ENCODE measurements at places on chromosomes 13 and 19.
A peak's percentile ranks its signal among the peaks of the same experiment; 100 is the strongest.

DNA sequence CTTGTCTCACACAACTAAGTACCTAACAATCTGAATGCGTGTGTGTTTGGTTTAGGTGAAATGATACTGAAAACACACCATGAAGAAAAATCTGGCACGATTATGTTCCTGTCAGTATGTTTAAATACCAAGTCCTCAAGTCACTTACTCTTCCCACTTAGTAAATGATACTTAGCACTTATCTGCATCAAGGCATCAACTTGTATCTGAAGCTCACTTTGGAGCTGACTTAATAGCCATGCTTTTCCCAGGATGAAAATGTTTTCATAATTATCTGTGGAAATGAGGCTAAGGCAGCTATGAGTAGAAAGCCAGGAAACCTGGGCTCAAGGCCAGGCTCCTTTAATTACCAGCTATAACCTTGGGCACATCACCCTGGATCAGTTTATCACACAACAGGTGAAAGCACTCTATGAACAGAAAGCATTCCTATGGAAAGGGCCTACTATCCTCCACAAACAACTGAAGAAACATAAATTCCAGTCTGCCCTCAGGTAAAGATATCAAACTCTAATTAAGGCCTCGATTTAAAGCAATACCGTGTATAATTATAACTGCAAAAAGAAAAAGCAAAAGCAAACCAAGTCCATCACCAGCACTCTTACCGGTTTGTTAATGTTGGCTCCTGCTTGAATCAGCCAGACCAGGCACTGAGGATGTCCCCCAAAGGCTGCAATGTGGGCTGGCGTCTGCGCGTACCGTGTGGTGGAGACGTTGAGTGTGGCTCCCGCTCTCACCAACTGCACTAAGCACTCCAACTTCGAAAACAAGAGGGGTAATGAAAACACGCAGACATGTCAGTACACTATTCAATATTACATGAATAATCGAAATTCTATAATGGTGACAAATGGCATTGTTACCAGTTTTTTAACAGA lies 4.6 kb downstream of the ANKRD10 start:
- no peak for DNase-seq

DNA sequence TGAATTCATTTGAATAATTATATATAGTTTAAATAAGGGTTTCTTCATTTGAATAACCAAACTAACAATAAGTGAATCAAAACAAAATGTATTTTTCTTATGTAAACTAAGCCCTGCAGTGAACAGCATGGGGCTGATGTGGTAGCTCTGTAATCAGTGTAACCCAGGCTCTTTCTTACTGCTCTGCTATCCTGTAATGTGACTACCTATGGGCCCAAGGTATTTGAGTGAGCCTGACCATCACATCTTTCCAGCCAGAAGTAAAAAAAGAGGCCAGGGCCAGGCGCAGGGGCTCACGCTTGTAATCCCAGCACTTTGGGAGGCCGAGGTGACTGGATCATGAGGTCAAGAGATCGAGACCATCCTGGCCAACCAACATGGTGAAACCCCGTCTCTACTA lies 494.6 kb downstream of the DCT start:
- no peak for DNase-seq

- peak; percentile 4 for DNase-seq
Measured at GRCh38 chr13:23985839-23986238, 88.5 kb upstream of the C1QTNF9B start.

DNA sequence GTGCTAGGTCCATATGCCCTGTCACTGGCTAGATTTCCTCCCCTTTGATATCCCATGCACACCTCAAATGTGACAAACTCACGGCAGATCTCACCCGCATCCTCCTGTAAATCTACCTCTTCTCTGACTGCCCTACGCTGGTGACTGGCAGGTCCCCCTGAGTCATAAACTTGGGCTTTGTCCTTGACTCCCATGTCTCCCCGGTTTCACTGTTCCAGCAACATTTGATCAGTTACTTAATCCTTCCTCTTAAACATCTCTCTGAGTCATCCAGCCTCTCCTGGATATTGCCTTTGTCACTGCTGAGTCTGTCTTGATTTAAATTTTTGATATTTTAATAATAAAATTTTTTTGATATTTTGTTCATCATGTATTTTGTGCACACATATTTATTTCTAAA lies 26.5 kb downstream of the FAM216B start:
- no peak for DNase-seq

- peak; percentile 61 for DNase-seq
Measured at GRCh38 chr19:5961969-5962945, 15.7 kb downstream of the RANBP3 start.

- no peak for DNase-seq
Measured at GRCh38 chr13:35191883-35192282, 249.8 kb downstream of the NBEA start.

GRCh38 chr19:4831304-4831978 lies at the start of gene TICAM1:
Gene TICAM1 (minus strand): TSS chr19:4831712. CDS start chr19:4818377, 13,335 bp downstream.
- peak; percentile 75 for DNase-seq

DNA sequence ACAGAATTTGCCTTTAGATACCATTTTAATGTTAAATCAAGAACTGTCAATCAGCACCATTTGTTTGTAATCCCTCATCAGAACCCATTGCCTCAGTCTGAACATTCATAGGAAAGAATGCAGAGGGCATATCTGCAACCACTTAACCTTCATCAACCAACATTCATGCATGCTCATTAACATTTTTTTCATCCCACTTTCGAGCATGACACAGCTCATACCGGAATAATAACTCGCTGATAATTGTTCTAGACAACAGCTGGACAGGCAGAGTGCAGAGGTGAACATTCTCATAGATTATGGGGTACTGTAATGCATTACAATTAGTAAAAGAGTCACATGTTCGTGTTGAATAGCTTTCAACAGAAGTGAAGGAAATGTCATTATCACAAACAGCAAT lies 216.8 kb downstream of the DIAPH3 start:
- DNase-seq: no peak

GRCh38 chr13:48615049-48615448 lies 38.7 kb upstream of the CYSLTR2 start:
- no peak for DNase-seq

DNA sequence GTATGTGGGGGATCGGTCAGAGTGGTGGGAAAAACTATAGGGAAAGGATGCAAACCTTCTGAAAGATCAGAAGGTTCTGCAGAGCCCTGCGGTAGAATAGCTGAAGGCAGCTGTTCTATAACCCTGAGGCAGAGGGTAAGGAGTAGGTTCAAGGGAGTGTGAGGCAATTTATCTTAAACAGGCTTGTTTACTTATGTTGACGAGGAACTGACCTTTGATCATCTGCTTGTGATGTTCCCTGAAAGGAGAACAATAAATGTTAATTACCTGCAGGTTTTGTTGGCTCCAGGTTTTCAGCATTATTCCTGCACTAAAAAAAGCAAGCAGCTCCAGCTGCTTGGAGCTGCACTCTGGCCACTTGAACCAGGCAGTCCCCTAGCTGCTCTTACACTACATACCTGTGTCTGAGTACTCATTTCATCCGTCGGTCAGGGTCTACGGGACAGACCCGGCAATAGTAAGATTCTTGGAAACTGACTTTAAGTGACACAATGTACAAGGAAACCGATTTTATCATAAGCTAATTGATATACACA lies 202.1 kb downstream of the TBC1D4 start:
- no peak for DNase-seq

- DNase-seq: no peak
Measured at GRCh38 chr19:51803967-51804366, 9.0 kb downstream of the FPR3 start.

DNA sequence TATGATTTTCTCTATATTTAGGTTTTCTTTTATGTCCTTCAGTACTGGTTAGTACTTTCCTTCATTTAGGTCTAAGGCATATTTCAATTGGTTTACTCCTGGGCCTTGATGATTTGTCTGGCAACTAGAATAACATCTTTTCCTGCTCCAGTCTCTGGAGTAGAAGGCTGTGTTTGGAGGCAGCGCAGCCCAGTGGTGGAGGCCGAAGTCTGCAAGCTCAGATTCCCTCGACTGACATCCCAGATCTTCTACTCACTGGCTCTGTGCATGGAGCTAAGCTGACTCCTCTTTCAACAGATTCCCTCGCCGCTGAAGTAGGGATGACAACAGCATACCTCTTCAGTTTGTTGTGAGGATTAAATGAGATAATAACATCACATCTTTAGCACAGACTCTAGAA lies 141.0 kb downstream of the RAP2A start:
- no peak for DNase-seq

DNA sequence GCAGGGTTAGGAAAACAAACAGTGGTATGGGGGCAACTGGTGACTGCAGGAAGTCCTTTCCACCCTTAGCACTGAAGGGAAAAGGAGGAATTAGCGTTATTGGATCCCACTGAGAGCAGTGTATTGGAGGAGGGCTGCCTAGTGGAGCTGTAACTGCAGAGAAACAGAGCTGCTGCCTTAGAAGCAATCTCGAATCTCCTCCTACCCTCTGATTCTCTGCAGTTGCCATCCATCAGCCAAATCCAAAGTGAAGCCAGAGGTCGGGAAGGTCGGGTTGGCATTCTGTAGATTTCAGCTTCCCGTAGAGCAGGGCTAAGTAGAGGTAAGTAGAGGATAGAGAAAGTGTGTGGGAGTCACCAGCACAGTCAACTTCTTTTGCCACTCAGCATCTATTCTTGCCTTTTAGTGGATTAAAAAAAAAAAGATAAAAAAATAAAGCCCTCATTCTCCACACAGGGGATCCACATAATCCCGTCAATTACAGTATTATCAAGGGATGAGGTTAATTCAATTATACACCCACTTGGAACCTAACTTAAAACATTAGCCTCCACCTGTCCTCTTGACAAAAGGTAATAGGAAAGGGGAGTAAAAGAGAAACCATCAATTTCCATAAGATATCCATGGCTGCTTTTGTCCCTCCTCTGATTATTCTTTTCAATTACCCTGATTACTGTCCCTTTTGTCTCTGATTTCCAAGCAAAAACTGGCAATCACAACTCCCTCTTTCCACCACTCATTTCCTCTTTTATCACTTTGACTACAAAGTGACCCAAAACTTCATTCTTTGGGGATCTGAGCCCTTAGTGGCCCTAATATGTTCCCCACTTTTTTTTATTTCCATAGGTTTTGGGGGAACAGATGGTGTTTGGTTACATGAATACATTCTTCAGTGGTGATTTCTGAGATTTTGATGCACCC lies 234.7 kb downstream of the RBM26 start:
- DNase-seq: no peak

- no peak for DNase-seq
Measured at GRCh38 chr13:24232037-24232436, 71.5 kb downstream of the SPATA13 start.

- peak; percentile 39 for DNase-seq
Measured at GRCh38 chr13:104286566-104287290, 1220.5 kb upstream of the SLC10A2 start.

GRCh38 chr19:50573741-50574461 lies 5.7 kb upstream of the LRRC4B start:
- no peak for DNase-seq

DNA sequence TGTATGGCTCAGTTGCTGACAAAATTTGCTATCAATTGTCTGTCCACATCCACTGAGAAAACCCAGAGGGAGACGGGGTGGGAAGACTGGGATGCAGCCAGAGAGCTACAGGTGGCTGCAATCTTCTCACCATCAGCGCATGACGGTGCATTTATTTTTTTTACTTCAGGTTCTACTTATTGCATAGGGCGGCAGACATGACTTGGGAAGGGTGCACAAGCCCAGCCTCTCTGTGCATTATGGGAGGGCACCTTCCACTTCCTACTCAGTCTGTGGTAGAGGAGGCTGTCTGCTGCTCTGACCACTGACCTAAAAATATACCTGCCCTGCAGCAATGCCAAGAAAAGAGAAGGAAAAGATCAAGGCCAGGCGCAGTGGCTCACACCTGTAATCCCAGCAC lies 73.1 kb downstream of the ABCC4 start:
- no peak for DNase-seq

- no peak for DNase-seq
Measured at GRCh38 chr13:30729801-30730200, 5.5 kb upstream of the ALOX5AP start.

DNA sequence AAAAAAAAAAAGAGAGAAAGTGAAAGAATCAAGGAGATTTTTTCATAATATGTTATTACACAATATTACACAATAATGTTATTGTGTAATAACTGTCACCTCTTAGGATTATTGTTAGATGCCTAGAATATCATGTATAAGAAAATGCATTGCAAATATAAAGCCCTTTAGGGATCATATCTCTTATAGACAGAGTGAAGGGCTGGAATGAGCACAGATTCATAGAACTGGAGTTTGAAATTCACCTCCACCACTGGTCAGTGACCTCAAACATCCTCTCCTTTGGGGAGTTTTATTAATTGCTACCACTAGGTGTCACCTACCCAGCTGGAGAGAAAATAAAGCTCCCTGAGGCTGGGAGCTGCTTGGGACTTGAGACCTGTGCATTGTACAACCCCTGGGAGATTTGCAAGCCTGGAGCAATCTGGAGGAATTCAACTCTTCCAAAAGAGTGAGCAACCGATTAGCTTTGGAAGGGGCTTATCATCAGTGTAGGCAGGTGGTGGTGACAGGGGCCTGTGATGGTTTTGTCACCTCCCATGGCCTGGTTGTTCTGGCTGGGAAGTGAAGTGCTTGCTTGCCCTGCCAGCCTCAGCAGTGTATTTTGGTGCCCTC lies 30.3 kb upstream of the FRY start:
- peak; percentile 8 for DNase-seq

DNA sequence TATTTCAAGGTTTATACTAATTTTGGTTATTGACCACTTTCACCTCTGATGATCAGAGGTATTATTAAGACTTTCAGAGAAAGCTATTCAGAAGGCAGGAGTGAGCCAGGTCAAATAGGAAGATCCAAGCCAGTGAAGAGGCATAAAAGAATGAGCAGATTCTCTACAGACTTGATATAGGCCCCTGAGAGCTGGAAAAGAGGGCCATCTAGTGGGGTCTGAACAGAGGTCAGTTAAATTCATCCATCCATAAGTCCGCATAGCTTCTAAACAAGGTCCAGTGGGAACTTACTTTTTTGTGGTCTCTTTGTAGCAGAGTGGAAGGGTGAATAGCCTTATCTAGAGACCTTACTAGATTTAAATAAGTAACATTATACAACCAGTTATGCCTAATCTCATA lies 126.6 kb upstream of the UFM1 start:
- DNase-seq: no peak

- DNase-seq: no peak
Measured at GRCh38 chr13:62292714-62293480, 877.2 kb upstream of the PCDH20 start.

DNA sequence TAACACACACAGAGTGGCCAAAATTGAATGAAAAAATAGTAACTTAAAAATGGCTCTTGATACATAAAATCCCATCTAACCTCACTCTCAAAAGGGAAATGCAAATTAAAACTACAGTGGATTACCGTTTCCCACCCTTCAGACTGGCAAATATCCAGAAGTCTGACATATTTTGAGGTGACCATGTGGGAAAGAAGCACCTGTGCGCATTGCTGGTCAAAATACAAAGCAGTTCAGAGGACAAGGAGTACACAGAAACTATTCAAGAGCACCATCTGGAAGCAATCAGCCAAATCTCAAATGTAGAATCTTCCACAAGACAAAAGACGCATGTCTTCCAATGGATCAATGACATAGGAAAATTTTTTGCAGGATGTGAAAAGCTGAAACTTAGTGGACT lies 23.2 kb downstream of the NALCN start:
- DNase-seq: no peak
